ENCODE measurements at places on chromosomes 3 and 15. TPM values are rescaled to one million over a fixed set of nuclear protein-coding genes. Genes with fewer than 3 reads are reported as not detected.

GRCh38 chr15:70795311-70795665 is 31.9 kb upstream of the UACA start:
- DNase-seq: peak; percentile 80

DNA sequence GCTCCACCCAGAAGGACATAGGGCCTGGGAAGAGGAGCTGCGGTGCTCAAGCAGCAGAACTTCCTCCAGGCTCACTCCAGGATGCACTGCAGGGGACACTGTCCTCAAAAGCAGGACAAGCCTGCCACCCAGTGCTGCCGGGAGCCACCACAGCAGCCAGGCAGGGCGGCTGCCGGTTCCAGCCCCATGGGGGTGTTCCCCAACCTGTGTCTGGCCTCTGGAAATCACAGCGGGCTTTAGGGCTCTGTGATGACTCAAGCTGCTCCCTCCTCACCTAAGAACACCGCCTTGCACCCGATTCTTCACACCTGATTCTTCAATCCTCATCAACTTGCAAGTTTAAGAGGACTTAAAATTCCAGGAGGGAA is 71.9 kb upstream of the SLC6A11 start:
- no peak for DNase-seq

DNA sequence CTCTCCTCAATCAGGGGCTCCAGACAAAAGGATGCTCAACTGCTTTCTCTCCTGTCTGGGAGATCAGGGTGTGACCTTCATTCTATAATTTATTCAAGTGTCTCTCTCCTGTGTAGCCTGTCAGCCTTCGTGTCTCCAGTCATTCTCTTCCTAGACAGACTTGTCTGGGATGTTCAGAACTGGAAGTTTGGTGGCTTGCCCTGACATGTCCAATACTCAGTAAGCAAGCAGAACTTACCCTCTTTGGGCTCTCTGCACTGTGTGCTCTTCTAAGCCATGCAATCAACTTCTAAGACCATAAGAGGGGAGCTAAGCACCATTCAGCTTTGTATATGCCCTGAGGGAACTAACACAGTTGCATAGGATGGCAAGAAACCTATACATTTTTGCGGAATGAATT is 14.1 kb downstream of the ACKR2 start:
- DNase-seq: peak; percentile 3

GRCh38 chr3:115246461-115247020 is 99.5 kb upstream of the ZBTB20 start:
- no peak for DNase-seq

GRCh38 chr15:85693277-85693676 is 101.4 kb downstream of the KLHL25 start:
- DNase-seq: no peak

- no peak for DNase-seq
Measured at GRCh38 chr3:8767667-8768363, 1.6 kb downstream of the OXTR start.

DNA sequence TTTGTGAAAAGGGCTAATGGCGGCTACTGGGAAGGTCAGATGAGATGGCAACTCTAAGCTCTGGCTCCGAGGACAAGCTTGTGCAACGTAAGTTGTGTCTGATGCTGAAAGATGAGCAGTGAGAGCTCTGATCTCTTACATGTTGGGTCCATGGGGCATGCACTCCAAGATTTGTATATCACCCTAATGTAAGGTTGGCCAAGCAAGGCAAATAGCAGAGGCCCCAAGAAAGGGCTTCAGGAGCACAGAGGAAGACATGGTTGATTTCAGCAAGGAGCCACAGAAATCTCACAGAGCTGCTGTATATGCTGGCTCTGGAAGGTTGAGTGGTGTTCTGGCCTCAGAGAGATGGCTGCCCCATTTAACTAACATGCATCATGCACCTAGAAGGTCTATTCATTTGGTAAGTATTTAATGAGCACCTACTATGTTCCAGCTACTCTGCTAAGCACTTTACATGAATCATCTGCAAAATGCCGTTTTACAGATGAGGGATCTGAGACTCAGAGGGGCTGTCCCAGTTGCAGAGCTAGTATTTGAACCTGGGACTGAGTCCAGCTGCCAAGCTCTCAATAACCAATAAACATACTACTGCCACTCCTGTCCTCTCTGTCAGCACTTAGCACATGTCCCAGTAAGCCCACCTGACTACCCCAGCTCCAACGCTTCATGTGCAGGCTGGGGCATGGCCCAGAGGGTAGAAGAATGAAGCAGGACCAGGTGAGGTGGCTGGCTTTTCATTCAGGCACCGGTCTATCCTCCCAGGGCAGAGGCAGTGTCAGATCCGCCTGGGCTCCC is 27.8 kb upstream of the ATP2B2 start:
- no peak for DNase-seq

DNA sequence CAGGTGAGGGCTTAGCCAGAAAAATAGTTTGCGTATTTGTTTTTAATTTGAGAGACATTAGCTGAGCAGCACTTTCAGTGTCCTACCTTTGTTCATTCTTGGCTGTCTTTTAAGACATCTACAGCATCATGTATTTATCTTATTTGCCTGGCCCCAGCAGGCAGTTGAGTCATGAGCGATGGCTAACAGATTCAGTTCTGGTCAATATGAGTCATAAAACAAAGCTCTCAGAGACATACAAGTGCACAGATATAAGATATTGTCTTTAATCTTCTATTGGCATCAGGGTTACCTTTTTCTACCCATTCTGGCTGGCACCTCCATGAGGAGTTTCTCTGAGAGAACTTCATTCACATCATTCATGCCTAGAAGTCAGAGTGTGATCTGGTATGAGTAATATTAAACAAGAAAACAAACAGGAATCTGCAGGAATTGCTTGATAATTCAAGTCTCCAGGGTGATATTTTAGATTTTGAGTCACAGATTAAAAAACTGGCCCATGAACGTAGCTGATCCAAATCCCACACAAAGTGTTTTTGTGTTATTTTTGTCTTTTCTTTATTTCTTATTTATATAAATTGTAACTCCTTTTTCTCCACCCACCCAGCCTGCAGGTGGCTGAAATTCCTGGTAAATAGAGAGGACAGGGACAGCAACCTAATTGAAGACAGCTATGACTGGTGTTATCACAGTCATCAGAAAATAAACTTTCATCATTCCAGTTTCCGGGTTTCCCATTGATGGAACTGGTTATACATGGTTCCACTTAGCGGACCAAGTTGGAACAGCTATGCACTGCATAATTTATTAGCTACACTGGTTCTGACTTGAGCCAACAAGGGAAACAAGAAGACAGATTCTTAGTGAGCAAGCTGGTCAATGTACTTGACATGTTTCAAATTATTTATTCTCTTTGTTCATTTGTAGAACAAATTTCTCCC is 47.3 kb downstream of the PLSCR2 start:
- DNase-seq: no peak

- DNase-seq: no peak
Measured at GRCh38 chr3:191761906-191762305, 300.9 kb downstream of the PYDC2 start.

GRCh38 chr15:32657941-32658340 is 16.4 kb downstream of the SCG5 start:
- DNase-seq: no peak

DNA sequence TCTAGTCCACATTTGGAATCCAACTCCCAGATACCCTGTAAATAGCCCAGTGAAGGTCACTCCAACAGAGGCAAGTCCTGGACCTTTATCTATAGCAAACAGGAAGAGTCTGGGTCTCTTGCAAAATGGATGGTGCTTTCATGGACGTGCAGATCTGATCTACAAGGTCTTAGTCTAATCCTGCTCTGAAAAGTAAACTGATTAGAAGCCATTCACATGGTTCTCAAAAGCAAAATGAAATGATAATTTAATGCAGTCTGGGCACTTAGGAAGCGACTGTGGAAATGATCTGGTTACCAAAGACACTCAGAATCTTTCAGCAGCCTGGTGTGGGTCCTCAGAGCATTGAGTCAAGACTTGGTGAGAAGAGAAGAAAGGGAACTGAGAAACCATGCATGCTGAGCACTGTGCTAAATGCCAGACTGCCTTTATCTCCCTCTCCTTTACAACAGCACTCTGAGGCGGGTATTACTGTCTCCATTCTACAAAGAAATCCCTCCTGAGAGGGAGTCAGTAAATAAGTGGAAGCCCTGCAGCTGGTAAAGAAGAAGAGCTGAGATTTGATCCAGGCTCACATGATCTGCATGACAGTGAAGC is 29.0 kb downstream of the AQP9 start:
- DNase-seq: no peak

DNA sequence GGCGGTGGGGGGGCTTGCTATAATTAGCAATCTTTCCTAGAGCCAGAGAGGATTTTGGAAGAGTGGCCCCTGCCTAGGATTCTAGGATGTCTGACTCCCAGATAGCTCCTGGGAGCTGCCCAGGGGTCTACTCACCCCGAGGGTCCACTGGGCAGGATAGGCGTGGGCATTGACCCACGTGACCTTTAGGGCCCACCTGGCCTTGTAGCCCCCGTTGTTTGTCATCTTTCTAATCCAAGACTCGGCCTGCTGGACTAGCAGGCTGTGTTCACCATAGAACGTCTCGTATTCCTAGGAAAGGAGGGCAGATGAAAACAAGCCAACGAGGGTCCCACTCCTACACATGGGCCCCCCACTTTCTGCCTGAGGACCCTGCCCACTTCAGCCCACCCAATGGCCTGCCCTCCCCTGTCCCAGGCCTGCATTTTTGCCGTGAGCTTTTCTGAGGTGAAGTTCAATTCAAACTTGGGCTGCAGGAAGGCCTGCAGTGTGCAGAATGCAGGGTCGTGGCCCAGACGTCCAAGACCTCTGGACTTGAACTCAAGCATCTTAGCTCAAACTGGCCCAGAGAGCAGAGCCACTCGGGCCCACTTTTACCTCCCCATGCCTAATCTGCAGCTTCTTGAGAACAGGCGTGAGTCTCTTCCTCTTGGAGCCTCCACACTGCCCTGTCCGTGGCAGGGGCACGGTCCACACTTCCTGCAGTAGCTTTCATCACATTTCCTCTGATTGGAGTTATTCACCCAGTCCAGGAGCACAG is 41.5 kb downstream of the MUC4 start:
- no peak for DNase-seq

DNA sequence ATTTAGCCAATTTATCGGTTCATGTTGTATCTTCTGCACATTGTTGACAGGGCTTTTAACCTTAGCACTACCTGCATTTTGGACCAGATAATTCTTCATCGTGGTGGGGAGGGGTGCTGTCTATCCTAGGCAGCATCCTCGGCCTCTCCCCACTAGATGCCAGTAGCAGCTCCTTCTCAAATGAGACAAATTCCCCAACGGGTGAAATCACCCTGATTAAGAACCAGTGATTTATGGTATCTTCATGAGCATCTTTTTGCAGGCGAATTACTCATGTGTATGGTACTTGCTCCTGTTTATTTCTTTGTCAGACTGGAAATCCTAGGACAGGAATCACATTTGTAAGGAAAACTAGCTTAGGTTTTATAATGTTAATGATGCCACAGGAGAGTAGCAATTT is 68.0 kb downstream of the C3orf70 start:
- DNase-seq: no peak

GRCh38 chr3:72447059-72447946 is 400.9 kb downstream of the SHQ1 start:
- peak; percentile 61 for DNase-seq

DNA sequence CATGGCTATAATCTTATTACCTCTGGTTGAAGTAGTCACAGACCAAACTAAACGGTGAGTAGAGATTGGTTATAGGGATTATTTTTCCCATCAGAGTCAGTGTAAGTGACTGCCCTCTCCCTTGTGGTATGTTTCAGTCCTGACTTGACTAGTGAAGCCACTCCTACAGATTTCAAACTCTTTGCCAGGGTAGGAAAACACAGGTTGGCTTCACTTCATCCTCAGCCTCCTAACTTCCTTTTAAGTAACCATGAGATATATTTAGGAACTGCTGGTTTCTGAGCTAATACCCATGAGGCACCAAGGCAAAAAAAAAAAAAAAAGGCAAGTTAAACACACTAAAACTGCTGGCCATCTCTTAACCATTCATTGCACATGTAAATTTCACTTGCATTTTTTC is 349.2 kb upstream of the MCTP2 start:
- no peak for DNase-seq

- no peak for DNase-seq
Measured at GRCh38 chr15:80234883-80235282, 17.1 kb downstream of the CTXND1 start.

GRCh38 chr3:58688574-58688973 is 22.0 kb upstream of the FAM3D start:
- no peak for DNase-seq

DNA sequence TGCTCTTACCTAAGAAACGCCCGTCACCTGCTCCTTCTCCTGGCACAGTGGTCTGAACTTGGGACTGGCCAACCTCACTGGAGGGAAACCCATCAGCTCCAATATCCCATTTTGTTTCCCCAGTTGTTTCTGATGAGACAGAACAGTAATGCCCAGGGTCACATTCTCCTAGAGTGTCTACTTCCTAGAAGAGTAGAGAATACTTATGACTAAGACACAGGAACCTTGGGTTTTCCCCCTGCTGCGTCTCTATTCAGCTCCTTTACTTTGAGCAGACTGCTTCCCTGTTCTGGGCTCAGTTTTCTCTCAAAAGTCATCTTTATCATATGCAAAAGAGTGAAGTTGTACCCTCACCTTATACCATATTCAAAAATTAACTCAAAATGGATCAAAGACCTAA is 79.4 kb downstream of the POLR2M start:
- no peak for DNase-seq

- no peak for DNase-seq
Measured at GRCh38 chr3:32457971-32458471, 44.6 kb downstream of the CMTM6 start.

DNA sequence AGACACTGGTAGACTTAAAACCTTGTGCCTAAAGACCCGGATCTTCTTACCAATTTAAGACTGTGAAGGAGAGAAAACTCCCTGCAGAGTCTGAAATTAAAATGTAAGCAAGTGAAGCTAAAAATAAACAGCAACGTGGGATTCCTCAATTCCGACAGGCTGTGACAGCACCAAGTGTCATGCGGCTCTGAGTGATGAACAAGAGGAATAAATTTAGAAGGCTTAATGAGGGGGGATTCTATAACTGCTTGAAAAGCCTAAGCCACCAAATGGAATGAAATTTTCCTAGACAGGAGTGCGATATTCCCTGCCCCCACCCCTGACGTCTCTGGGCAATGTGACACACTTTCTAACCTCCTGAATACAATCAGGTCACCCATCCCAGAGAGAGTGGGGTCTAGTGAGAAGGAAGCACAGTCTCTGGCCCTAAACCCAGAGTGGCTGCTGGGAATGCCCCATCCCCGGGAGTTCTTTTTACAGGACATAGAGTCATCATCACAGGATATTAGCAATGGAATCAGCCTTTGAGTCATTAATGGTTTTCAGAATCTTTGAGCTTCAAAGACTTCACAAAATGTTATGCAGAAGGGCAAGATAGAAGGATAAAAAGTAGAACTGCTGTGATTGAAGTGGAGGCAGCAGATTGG is 114.3 kb downstream of the EDEM1 start:
- DNase-seq: peak; percentile 26

- no peak for DNase-seq
Measured at GRCh38 chr15:93378558-93378957, 289.5 kb upstream of the RGMA start.

TMCO5A gene
- not detected for total RNA-seq

CHRNA7 gene
- total RNA-seq: 5.7 TPM

C2CD4B gene
- total RNA-seq: not detected

GHSR gene
- total RNA-seq: not detected

LEO1 gene
- 14.9 TPM for total RNA-seq

LRRC49 gene
- total RNA-seq: 8.5 TPM

MASP1 gene
- not detected for total RNA-seq

PPIB gene
- total RNA-seq: 454 TPM

SLC6A11 gene
- total RNA-seq: not detected

All from Caki2 (cell line).